HTR-8/SVneo (cell line): ENCODE measurements at places on chromosomes 1 and 21.

GRCh38 chr1:162626761-162627160 is 5.5 kb upstream of the DDR2 start:
- no peak for DNase-seq

DNA sequence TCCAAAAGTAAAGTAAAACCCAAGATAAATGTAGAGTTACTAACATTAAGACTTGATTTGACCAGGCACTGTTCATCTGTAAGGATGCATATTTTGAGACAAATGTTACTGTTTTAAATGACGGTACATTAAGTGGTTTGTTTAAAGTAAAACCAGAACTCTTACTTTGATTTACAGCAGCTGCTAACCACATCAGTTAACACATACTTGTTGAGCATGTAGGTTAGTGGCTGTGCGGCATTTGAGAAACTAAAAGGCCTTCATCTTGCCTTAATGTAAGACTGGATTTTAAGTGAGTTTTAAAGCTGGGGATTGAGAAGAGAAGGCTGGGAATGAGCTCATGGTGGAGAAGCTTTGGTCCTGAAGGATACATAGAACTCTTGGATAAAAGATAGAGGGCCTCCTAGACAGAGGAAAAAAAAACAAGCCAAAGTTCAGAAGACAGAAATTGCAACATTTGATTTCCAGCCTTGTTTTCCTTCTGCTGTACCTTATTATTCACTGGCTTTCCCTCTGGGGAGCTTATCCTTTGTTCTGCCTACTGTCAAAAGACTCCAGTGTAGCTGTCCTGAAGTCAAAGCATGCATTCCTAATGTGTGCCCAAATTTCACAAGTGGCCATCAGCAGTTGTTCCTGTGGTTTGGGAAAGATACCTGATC is 66.6 kb downstream of the MTR start:
- DNase-seq: no peak

DNA sequence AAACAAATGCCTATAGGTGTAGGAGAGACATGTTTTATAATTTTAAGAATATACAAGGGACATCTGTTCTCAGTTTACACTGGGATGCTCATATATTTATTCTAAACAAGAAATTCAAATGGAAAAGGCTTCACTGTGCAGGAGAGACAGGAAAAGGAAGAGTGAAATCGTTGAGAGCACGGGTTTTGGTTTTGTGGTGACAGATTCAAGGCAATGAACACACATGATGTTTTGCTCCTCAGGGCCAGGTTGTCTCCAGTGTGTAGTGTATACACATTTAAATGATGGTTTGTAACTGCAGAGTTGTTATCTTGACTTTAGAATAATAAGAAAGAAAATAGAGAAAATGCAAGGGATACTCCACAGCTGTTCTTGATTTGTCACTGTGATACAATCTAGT is 73.7 kb downstream of the S1PR1 start:
- DNase-seq: no peak

DNA sequence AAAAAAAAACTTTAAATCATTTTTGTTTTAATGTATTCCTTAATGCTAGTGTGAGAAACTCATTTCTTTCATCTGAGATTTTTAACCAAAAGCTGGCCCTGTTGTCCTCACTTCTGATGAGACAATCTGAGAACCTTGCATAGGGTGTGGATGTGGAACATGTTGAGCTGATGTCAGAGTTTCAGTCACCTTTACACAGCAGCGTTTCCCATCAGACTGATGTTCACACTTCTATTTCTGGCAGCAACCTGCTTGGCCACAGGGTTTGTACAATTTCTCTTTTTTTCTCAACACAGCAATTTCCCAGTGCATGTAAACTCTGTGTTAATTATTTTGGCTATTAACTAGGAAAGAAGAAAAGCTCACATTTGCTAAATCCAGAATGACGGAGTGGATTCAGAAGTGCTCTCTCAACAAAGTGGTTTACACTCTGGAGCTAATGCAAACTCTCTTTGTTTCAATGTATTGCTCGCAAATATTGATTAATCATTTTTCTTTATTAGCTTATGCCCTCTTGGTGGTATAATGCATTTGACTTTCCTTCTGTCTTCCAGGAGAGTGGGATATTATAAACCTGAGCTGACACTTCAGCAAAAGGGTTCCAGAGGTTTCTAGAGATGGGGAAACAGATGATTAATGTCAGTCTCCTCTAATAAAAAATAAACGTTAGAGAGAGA is 70.5 kb upstream of the HSPA13 start:
- DNase-seq: no peak

GRCh38 chr1:4931486-4931885 is 277.1 kb downstream of the AJAP1 start:
- no peak for DNase-seq

- no peak for DNase-seq
Observed at GRCh38 chr21:38293765-38294164, 37.0 kb downstream of the KCNJ15 start.

GRCh38 chr1:33169290-33170055 is 12.4 kb downstream of the TRIM62 start:
- DNase-seq: no peak

DNA sequence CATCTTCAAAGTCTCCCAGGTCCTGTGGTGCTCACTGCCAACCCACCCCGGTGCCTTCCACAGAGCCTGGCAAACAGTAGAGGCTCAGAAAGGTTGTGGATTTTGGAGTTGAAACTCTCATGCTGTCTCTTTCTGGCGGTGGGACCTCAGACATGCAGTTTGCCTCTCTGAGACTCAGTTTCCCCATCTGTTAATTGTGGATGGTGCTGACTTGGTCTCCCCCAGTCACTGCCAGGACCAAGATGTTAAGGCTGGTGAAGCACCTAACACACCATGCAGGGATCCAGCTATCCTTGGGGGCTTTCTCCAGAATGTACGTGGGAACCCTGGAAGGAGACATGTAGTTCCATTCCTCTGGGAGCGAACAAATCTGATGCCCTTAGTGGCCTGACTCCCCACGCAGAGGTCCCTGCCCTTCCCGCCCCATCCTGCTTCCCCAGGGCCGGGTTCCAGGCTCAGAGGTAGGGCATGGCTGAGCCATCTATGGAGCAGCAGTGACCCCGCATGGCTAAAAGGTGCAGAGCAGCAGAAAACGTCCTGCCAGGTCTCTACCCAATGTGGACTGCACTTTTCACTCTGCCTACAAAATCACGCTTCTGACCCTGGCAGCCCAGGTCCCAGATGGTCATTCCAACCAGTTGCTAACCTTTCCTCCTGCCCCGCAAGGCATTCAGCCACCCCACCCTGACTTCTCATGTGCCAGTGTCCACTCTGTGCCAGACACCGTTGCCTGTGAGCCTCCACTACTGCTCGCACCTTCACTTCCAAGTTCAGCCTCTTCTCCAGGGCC is 9.2 kb upstream of the TTC22 start:
- DNase-seq: peak; percentile 76

- DNase-seq: peak; percentile 58
Observed at GRCh38 chr1:236608930-236609726, 4.8 kb upstream of the HEATR1 start.

- DNase-seq: no peak
Observed at GRCh38 chr1:198927129-198927528, 288.3 kb downstream of the PTPRC start.

DNA sequence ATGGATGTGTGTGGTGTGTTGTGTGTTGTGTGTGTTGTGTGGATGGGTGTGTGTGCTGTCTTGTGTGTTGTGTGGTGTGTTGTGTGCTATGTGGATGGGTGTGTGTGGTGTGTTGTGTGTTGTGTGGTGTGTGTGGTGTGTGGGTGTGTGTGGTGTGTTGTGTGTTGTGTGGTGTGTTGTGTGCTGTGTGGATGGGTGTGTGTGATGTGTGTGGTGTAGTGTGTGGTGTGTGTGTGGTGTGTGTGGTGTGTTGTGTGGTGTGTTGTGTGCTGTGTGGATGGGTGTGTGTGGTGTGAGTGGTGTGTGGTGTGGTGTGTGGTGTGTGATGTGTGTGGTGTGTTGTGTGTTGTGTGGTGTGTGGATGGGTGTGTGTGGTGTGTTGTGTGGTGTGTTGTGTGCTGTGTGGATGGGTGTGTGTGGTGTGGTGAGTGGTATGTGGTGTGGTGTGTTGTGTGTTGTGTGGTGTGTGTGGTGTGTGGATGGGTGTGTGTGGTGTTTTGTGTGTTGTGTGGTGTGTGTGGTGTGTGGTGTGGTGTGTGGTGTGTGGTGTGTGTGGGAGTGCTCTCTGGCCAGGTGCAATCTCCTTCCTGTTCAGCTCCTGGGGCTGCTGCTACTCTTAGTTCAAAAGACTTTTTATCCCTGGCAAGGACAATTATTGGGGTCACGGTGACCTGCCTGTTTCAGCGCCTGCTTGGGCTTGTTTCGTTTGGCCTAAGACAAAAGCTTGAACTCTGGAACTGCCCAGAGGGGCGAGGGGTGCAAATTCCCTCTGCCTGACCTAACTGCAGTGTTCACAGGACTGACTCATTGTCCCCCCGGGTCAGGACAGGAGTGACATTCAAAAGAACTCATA is 101.1 kb downstream of the UBIAD1 start:
- no peak for DNase-seq

DNA sequence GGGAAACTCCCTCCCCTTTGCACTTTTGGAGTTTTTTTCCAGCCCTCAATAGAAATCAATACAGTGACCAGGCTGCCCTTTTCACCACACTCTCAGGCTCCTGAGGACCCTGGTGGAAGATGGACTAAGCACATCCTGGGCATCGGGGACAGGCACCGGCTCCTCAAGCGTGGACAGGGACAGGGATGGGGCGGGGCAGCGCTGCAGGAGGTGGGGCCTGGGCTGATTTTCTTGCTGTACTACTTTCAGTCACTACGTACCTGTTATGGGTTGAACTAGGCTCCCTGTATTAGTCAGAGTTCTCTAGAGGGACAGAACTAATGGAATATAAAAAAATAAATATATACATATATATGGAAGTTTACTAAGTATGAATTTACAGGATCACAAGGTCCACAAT is 2.5 kb downstream of the MX2 start:
- no peak for DNase-seq

GRCh38 chr1:155196893-155197638 is 10.6 kb downstream of the THBS3 start:
- no peak for DNase-seq

DNA sequence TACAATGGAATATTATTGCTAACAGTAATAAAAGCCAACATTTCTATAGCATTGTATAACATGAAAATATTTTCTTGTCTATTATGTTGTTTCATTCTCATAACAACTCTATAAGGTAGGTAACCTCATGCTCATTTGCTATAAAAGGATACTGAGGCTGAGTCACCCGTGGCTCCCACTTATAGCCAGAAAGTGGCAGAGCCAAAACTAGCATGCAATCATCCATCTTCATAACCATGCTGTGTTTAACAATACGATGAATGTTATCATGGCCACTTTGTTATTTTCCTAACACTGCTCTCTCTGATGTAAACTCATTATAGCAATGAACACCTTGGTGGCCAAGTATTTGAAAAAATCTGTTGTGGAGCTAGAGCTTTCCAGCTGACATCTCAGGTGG is 80.8 kb upstream of the JUN start:
- no peak for DNase-seq

DNA sequence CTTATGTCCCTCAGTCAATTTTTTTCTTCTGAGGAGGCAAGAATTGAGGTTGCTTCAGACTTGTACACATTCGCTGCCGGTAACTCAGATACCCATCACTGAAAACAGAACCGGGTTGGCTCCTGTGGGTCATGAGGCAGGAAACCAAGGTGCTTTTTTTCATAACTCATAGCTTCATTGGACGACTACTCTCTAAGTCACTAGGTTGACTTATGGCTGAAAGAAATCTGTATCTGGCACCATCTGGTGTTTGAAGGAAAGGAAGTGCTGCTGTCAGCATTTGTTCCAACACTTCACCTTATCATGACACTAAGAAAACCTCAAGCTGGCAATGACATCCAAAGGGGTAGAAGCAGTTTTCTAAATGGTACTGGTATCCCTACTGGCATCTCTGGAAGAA is 82.3 kb downstream of the TBX19 start:
- no peak for DNase-seq

DNA sequence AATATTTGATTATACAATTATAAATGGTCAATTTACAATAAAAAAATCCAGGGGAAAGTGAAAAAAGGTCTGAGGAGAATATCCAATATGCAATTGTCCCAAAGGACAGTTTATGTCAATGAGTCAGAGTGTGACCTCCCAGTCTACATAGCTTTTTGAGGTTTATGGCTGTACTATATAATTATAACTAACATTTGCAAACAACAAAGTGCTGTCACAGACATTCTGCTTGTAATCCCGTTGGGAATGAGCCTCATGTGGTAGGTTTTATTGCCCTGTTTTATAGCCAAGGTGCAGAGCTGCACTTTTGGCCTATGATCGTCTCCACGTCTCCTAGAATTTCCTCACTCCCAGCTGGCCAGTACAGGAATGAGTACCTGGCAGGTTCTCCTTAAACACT is 103.8 kb downstream of the ADSS2 start:
- DNase-seq: no peak

DNA sequence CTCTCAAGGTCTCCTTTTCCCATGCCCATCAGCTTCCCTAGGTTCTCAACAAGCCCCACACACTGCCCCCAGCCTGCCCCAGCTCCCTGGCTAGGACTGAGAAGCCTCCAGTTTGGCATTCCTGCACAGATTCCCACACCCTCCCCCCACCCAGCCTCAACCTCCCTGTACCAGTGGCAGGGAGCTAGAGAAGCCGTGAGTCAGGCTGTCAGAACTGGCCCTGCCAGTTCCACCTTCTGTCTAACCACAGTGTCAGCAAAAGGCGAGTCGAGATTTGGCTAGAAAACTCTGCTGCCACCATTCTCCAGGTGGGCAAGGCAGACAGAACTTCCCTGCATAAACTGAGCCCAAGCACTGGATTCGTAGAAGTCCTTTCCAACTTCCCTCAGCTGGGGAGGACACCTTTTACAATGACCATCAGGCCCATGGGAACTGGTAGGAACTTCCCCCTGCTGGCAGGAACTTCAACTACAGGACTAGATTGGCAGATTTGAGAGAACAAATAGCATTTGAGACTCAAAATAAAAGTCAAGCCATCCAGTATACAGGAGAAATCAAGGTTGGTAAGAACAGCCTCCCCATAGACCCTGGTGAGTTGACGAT is 31.0 kb downstream of the TNNT2 start:
- peak; percentile 75 for DNase-seq

- DNase-seq: no peak
Observed at GRCh38 chr1:91791691-91792488, 94.1 kb downstream of the TGFBR3 start.

DNA sequence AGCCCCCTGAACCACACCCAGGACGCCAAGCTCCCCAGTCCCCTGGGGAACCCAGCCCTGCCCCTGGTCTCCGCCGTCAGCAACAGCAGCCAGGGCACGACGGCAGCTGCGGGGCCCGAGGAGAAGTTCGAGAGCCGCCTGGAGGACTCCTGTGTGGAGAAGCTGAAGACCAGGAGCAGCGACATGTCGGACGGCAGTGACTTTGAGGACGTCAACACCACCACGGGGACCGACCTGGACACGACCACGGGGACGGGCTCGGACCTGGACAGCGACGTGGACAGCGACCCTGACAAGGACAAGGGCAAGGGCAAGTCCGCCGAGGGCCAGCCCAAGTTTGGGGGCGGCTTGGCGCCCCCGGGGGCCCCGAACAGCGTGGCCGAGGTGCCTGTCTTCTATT is 42.7 kb upstream of the ARHGEF16 start:
- DNase-seq: no peak

DNA sequence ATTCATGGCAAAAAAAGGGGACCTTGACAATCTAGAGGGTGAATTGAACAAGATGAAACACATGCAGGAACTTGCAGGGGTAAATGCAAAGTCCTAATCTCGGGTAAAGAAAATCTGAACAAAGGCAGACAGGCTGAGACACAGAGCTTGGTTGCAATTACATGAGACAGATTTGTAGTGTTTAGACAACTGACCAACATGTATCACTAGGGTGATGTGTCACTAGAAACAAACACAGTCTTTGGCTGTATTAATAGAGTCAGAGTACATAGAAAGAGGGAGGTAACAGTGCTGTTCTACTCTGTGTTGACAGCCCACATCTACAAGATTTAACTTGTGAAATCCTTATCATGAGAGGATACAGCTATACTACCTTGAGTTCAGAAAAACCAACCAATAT is 78.1 kb upstream of the GRIK3 start:
- DNase-seq: no peak
